ENCODE measurements at places on chromosomes 6 and 20.

DNA sequence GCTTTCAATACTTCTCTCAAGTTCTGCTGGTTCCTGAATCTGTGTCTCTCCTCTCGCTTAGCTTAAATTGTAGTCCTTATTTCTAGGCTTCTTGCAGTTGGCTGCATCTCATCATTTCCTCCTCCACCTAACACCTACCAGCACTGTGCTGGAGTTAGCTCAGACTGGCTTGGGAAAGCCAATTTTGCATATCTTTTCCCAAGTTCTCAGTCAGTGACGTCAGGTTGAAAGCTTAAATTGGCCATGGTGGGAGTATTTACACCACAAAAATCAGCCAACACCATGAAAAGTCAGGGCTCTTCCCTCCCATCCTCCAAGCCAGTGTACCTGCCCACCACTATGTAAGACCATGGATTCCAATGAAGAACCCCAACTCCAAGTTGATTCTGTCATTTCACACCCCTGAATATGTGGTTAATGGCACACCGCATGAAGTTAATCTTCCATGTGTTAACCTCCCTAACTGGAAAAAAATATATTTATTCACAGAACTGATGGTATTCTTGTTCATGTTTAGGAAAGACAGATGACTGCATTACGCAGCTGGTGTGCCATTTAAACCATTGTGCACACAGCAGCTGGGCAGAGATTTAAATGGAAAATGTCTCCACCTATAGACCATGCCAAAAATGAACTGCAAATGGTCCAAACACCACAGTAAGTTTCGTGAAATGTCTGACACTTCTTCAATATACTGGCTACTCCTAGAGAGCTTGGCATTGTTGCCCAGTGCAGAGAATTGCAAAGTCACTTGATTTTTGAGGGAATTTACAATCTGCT, 274.1 kb upstream of the MAP3K7 start:
- DNase-seq: no peak

GRCh38 chr6:109434456-109434855, 6.0 kb downstream of the PPIL6 start:
- DNase-seq: no peak

DNA sequence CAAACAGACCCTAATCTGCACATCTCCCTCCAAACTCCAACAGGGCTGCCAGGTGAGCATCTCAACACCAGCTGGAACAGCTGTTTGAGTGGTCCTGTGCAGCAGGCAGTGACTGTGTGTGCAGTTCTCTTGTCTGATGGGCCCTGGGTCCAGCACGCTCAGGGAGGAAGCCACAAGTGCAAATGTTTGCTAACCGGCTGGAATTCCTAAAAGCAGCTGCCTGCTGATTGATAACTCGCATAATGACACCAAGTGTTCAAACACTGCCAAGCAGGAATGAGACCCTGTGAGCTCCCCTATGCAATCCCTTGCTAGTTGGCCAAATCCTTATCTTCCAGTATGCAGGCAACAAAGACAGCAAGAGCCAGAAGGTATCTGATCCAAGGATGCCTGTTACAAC, 650.6 kb downstream of the CBLN4 start:
- DNase-seq: no peak

- no peak for DNase-seq
Observed at GRCh38 chr20:6504826-6505225, 262.7 kb upstream of the BMP2 start.

DNA sequence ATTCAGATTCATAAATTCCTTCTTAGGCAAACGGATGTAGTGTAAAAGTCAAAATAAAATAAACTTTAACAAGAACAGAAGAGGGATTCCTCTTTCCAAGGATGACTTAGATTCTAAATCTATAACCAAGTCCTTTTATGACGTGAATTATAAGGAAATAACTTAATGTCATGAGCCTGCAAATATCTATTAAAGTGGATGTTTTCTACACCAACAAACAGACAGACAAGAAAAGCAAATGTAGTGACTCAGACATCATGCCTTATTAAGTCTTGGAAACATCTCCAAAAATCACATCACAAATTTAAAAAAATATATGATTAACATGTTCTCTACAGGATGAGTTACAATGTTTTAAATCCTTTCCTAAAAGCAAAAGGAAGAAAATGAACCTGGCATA, 397.1 kb downstream of the ESR1 start:
- no peak for DNase-seq

DNA sequence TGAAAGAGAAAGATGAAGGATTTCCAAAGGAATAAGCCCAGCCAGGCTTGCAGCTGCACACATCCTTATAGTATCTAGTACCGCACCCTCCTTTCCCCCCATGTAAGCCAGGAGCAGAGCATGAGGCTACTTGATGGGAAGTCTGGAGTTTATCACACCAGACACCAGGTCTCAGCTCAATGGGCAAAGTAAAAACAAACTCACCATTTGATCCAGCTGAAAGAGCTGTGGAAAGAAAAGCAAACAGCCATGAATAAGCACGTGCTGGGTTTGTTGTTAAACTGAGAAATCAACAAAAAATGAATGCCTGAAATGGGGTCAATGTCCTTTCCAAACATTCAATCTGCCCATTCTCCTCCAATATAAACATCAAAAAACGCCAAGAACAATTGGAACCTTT, 50.6 kb upstream of the MAP7 start:
- DNase-seq: no peak

DNA sequence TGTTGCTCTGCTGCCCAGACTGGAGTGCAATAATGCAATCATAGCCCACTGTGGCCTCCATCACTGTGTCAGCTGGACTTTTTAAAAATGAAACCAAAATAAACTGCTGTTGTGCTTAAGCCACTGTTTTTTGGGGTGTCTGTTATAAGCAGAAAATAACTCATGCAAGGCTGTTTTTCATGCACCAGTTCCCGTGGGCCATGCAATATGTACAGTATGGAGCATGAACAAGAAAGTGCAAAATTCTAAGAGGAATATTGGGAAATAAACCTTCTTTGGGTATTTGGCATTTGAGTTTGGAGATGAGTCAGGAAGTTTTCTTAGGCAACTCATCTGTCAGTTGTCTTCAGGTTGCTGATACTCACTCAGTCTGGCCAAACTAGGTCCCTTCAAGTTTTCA, 14.9 kb upstream of the ZFAND3 start:
- DNase-seq: no peak

DNA sequence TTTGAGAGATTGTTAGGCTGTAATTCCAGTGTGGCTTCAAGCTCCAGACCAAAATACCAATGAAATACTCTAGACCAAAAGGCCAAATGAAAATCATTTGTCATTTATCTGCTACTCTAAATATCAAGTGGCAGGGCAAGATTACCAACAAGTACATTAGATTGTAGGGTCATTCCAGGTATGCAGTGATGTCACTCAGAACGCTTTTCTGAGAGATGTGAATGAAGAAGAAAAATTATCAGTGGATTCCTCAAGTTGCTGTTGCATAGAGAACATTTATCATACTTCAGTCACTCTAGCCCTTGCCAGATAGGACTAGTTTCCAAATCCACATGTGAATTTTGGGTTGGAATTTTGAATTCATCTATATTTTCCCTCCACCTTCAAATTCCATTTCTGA, 65.0 kb downstream of the ZFAND3 start:
- no peak for DNase-seq

Data from pons (tissue), 1 donor.